ENCODE measurements at places on chromosomes 16 and 17.

- no peak for DNase-seq
Observed at GRCh38 chr16:17718495-17718894, 247.7 kb upstream of the XYLT1 start.

DNA sequence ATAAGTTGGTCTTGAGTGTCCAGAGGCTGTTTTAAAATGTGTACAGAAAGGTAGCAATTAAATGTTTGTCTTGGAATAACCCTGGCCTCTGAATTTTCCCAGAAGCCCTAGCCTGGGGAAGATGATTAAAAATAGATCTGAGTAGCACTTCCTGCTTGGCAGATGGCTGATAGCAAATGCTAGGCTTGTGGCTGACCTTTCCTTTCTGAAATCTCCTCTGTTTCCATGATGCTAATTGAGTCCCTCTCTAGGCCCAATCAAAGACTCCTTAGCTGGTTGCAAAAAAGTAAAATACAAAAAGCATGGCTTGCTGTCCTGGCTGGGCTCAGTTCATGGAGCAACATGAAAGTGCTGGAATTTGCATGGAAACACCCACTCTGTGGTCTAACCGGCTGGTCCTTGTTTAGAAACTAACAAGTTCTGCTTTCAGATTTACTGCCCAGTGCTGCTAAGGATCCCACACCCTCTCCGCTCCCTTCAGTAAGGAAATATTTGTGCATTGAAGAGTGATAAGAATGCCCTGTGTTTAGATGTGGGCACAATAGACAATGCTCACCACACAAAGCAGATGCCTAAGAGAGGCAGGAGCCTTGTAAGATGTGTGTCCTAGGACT lies 40.8 kb downstream of the YPEL2 start:
- no peak for DNase-seq

GRCh38 chr17:73788111-73788510 lies 143.9 kb upstream of the SDK2 start:
- DNase-seq, result no peak

DNA sequence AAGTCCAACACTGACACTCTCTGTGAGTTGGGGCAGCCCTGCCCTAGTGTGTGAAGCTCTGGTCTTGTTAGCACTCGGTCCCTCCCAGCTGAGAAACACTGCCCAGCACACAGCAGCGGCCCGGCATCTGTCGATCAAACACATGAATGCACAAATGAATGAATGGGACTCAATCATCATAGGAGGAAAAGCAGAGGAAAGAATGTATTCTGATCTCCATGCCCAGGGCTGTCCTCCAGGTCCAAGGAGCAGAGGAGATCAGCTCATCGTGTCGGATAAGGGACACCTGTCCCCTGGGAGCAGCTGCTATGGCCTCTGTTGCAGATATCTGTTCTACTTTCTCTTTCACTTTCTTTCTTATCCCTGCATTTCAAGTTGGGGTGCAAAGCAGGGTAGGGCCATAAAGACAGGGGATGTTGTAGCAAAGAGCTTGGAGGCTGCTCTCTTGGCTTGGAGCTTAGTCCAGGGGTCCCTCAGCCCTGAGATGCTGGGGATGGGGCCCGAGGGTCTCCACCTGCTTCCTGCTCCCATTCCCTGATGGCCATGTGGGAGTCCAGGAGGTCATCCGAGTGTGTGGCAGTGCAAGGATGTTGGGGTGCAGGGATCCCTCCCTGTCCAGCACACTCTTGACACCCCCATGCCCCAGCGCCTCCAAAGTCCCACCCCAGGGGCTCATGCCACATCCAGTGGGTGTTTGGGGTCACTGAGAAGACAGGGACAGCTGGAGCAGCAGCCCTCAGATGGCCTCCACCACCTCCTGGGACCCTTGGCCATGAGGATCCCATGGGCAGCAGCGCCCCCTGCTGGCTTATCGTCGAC lies 88.2 kb downstream of the IRF8 start:
- DNase-seq, result no peak

DNA sequence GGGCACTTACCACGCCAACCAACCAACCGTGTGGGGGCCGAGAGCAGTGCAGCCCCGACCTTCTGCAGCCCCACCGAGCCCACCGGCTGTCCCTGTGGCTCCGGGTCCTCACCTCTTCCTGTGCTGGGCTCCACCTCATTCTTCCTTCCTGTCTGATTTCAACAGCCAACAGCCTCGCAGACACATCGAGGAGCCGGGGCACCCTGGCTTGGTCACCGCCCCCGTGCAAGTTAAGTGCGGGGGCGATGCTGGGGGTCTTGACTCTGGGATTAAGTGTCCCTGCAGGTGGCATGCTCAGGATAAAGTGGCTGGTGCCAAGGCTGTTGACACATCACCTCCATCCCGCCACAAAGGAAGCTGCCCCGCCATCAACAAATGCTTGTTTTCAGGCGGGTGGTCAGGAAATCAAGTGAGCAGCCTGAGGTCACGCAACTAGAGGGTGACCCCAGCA lies at the start of gene NLRC3:
Gene NLRC3, minus strand, starts transcription at position 102 of the 451 bp plus-strand sequence. CDS start 12,367 bp downstream, outside the sequence.
- no peak for DNase-seq

- no peak for DNase-seq
Observed at GRCh38 chr17:70924776-70925175, 755.4 kb downstream of the KCNJ2 start.

- no peak for DNase-seq
Observed at GRCh38 chr16:10514369-10515055, 65.9 kb downstream of the EMP2 start.

DNA sequence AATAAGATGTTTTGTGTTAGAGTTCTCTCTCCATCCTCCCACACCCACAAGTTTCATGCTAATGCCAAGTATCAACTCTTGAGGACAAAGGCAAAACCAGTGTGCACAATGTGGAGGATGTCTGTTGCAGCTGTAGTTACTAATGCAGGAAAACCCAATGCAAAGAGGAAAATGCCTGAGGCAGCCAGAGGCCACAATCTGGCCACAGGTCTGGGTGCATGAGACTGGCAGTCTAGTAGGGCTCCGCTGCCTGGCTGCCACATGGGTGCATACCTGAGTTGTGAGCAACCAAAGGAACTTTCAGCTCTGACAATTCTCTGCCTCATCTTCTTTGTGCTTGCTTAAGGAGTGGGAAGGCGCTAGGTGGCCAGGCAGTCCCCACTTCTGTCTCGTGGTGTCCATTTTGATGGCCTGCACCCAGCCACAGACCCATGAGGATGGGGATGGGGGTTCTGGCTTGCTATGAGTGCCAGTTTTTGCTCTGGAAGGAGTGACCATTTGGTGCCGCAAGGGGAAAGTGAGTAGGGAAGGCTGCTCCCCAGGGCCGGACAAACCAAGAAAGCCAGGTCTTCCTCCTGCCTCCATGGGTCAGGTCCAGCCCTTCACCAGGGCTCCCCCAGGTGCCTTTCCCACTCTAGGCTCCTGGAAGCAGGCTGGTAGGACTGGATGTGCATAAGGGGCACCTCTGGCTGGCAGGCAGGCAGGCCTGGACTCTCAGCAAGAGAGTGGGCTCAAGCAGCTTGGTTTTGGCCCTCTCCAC lies 4.2 kb upstream of the GFOD2 start:
- peak; percentile 52 for DNase-seq

- DNase-seq, result no peak
Observed at GRCh38 chr17:12790249-12791106, 1.2 kb downstream of the ARHGAP44 start.

DNA sequence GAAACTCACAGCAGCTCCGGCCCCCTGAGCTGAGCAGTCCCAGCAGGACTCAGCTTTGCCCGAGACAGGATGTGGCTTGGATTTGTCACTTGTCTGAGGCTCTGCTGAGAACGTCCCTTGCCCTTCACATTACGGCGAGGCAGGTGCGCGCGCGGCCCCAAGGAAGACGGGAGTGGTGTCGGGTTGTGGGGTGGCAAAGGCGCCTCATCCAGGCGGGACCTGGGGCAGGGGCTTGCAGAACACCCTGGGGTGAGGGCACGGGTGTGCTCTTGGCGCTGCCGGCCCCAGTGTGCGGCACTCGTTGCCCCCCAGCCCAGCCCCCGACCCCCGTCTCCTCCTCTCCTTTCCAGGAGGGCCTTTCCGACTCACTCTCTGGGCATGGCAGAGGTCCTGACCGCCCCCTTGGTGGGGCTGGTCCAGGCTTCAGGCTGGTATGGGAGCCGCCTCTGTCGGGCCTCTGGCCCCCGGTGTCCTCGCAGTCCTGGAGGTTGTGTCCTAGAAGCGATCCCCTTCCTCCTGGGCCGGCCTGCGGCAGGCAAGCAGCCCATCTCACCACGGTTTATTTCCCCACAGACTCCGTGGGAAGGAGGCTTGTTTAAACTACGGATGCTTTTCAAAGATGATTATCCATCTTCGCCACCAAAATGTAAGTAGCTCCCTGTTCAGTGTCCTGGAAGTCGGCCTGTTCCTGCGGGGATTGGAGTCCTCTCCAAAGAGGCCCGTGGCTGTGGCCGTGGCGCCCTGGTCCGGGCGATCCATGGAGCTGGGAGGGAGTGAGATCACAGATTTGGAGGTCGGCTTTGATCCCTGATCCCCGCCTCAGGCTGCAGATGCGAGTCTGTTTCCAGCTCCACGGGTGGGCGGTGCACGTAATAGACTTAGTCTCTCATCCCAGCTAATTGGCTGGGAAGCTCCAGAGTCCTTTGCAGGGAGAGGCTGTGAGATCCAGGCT lies 5.9 kb downstream of the UBE2I start:
- DNase-seq, result no peak

- DNase-seq, result no peak
Observed at GRCh38 chr16:31532896-31533295, 5.2 kb downstream of the AHSP start.

- DNase-seq, result no peak
Observed at GRCh38 chr17:78432226-78433012, 54.0 kb downstream of the PGS1 start.

GRCh38 chr16:46717692-46718091 lies 28.2 kb downstream of the ORC6 start:
- no peak for DNase-seq

DNA sequence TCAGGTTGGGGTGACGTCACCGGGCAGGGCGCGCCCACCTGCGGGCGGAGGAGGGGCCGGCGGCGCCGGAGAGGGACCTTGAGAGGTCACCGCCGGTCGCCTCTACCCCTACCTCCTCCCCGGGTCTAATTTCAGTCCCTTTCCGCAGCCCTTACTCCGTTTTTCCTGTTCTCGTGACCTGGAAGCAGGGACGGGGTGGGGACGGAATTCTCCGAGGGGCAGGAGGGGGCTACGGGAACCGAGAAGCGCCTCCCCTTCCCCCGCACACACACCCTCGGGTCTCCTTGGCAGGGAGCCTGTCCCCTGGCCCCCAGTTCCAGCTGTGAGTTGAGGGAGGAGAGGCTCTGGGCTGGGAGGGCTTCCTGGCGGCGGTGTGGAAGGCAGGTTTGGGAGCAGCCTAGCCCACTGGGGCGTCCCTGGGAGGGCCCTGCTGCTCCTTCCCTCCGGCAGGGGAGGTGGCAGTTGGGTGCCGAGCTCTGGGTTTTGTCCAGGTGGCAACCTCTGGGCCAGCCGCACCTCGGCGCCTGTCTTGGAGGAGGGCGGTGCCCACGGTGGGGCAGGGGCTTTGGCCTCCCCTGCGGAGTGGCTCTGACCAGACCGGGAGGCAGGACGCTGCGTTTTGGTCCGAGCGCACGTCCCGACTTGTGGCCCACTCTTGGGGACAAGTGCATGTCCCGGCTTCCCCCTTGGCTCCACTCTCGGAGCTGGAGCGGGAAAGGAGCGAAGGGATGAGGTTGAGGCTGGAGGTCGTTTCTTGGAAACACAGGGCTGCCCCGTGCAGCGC lies 773 bp downstream of the SYNGR3 start:
- no peak for DNase-seq

- DNase-seq, result no peak
Observed at GRCh38 chr17:72677714-72678390, 414.6 kb downstream of the SLC39A11 start.

DNA sequence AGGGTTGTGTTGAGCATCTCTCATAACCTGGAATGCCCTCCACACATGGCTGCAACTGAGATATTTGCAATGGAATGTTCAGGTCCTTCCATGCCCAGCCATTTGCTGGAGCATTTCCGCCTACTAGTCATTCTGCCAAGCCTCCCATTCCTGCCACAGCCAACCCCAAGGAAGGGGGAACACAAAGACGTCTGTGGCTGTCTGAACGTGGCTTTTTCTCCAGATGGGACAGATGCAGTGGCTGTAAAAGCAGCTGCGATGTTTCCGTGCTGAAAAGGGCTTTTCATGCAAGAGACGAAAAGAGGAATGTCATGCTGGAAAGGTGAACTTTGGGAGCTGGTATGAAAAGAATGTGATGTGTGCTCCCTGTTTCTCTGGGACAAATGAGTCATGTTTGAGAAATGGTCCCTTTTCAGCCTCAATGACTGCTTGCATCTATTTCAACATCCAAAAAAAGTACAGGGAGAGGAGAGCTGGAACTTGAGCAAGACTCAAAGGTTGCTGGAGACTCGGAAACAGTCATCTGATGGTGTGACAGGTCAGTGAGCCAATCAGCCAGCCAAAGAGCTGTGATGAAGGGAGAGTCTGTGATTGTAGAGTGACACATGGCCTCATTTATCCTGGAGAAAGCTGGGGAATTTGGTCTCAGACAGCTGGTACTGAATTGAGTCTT lies 208.9 kb downstream of the SHISA9 start:
- no peak for DNase-seq

GRCh38 chr17:74206332-74206818 lies 2.9 kb downstream of the RPL38 start:
- no peak for DNase-seq

- DNase-seq, result no peak
Observed at GRCh38 chr16:49828533-49829267, 27.2 kb downstream of the ZNF423 start.

DNA sequence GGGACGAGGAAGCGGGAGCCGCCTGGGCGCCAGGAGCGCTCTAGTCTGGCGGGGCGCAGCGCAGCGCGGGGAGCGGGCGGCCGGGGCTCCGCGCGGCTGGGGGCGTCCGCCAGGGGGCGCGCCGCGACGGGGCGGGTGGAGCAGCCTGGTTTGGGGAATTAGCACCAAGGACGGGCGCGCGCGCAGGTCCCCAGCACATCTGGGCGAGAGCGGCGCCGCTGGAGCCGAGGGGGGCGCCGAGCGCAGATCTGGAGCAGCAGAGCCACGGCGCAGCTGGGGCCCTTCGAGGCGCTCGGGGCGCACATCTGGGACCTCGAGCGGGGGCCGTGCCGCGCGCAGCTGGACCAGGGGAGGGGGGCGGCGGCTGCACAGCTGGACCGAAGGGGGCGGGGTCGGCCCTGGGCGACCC lies at the start of gene NXPH3:
Gene NXPH3, plus strand, starts transcription at position 193 of the 409 bp plus-strand sequence. CDS start 349 bp downstream, outside the sequence.
- no peak for DNase-seq

DNA sequence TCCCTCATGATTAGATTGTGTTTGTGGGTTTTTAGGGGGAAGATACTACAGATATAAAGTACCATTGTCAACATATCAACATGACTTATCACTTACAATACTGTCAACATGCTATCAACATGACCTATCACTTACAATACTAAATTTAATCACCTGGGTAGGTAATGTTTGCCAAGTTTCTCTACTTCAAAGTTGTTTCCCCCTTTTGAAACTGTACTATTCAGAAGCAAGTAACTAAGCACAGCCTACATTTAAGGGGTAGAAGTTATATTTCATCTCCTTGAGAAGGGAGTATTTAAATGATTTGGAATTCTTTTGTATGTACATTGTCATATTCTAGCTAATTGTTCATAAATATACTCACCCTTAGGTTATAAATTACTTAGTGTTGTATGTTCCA lies 68.7 kb downstream of the TRIM37 start:
- DNase-seq, result no peak

GRCh38 chr16:2592786-2593185 lies 55.0 kb downstream of the PDPK1 start:
- no peak for DNase-seq

- DNase-seq, result peak; percentile 58
Observed at GRCh38 chr17:72361892-72362291, 241.1 kb downstream of the SOX9 start.

Measured in epithelial cell of prostate (primary cell).